Foreskin melanocyte (primary cell): ENCODE measurements at places on chromosomes 4 and X.

- DNase-seq: no peak
Observed at GRCh38 chr4:76257824-76258223, 6.3 kb downstream of the FAM47E start.

DNA sequence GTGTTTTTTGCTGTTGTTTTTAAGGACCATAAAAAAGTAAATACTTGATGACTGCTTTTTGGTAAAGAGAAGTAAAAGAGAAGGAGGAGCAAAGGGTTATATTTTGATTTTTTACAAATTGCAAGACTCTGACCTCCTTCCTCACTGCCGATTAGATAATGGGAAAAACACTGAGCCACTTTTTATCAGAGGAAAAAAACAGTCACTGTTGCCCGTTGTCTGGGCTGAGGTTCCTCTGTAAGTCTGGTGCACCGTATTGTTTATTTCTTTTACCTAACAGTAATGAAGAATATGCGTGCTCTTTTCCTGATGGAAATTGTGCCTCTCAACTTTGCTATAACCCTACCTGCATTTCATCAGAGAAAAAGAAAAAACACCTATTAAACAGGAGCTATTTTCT is 178.7 kb upstream of the EMCN start:
- DNase-seq: no peak

DNA sequence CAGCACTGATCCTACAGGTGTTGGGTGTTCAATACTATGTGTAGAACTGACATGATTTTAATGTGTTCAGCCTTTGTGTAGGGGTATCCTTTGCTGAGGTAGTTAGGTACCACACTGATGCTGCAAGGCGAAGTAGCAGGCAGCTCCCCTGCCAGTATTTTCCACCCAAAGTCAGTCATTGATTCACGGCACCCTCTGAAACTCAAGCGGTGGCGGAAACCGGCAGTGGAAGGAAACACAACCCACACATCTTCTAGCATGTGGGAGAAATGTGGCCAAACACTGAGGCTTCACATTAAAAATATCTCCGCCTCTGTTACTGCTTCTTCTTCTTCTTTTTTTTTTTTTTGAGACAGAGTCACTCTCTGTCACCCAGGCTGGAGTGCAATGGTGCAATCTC is 126.3 kb downstream of the AASDH start:
- DNase-seq: no peak

DNA sequence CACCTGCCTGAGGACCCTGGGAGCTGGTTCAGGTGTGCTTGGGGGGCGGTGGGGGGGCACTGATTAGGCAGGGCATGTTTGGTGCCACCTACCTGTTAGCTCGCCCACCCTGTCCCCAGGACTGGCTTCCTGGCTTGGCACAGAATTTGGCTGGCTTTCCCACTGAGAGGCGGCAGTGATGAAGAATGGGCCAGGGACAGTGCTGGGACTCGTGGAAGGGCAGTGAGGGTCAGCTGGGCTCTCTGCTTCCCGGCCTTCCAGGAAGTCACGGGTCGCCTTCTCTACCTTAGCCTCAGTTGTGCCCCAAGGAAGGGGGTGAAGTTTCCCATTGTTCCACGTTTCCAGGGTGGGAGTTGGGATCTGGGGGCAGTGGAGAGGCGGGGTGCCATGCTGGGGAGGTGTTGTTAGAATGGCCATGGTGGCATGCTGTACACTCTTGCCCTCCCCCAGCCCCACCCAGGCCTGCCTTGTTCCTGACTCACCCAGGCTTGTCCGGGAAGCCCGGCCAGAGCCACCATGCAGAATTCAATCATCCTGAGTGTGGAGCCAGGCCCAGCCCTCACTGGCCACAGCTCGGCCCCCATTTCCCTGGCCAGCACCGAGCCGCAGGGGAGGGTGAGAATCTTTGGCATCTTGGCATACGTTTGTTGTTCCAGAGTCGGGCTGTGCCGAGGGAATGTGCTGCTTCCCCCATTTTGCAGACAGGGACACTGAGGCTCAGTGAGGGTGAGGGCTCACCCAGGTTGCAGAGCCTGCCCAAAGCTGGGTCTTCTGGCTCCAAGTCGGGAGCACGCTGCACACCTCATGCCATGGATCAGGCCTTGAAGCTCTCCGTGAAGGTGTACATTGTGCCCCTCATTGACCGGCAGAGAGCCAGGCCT is 21.9 kb upstream of the GPR78 start:
- DNase-seq: no peak

DNA sequence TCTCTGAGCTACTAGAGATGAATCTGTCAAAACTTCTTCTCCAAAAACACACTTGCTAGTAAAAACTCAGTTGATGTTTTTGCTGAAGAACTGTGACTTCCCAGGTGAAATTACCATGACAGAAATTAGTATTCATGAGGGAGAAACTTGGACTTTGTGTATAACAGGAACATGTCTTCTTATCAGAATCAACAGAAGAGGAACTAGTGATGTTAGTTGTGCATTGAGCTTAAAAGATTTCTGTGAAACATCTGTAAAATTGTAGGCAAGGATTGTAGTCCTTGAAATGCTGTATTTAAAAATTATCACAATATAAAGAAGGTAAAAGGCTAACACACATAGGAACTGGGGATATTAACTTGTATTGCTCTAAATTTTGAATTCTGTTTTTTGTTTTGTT is 11.3 kb downstream of the FAM241A start:
- DNase-seq: no peak

DNA sequence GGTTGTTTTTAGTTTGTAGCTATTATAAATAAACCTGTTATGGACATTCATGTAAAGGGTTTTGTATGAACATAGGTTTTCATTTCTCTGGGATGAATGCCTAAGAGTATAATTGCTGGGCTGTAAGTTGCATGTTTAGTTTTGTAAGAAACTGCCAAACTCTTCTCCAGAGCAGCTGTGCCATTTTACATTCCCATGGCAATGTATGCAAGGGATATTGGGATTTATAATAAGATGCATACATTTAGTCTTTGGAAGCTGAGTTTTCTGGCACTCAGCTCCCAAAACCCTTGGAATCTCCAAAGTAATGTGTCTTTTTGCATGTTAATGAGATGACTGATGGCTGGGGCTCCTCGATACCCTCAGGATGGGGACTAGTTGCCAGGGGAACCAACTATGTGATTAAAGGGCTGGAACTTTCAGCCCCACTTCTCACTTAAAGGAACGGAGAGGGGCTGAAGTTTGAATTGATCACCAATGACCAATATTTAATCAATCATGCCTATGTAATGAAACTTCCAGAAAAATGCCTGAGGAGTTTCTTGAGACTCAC is 44.0 kb downstream of the SERTM2 start:
- no peak for DNase-seq

GRCh38 chr4:2266181-2266580 is 4.3 kb upstream of the MXD4 start:
- DNase-seq: no peak

GRCh38 chr4:61296144-61296543 is 96.0 kb downstream of the ADGRL3 start:
- no peak for DNase-seq

DNA sequence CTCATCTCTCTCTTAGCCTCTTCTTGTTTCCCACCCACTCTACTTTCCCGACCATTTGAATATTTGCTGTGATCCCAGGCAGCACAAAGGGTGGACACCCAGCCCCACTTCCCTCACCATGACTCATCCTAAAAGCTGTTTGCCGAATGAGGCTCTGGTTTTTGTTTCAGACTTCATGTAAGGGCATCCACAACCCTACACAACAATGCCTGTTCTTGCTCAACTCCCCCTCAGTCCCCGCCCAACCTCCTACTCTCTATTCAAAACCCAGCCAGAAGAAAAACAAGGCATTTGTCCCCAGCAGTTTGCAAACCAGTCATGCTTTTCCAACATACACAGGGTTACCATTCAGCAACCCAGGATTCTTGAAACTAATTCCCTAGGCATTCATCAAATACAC is 516.5 kb upstream of the CNKSR2 start:
- no peak for DNase-seq

GRCh38 chrX:47316276-47317025 is 53.9 kb upstream of the ZNF157 start:
- DNase-seq: no peak

DNA sequence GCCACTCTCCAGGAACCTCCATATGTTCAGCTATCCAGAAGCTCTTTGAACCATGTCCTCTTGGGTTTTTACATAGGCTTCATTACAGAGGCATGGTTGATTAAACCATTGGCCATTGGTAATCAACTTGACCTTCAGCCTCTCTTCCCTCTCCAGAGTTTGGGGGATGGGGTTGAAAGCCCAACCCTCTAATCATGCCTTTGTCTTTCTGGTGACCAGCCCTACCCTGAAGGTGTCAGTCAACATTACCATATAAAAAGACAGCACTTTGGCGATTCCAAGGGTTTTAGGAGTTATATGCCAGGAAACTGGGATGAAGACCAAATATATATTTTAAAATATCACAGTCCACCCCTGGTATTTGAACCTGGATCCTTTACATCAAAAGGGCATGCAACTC is 222.5 kb downstream of the CHIC1 start:
- DNase-seq: no peak

- no peak for DNase-seq
Observed at GRCh38 chr4:152885185-152885584, 50.9 kb upstream of the FHDC1 start.

GRCh38 chrX:43559644-43560043 is 96.5 kb upstream of the MAOA start:
- no peak for DNase-seq

DNA sequence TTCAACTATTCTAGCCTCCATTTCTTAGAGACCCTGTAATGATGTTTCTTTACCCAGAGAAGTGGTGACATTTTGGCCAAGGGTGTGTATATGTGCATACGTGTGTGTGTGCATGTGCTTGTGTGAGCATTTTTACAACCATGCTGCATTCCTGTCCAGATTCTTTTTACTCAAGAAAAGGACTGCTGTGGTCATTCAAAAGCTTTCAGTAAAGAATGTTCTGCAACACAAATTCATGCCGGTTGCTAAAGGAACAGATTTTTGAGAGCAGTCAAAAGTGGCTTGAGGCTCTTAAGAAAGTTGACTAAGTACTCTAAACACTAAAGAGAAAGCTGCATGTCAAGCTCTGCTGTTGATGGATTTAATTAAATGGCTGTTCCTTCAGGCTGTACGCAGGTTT is 65.0 kb upstream of the FMR1 start:
- no peak for DNase-seq

DNA sequence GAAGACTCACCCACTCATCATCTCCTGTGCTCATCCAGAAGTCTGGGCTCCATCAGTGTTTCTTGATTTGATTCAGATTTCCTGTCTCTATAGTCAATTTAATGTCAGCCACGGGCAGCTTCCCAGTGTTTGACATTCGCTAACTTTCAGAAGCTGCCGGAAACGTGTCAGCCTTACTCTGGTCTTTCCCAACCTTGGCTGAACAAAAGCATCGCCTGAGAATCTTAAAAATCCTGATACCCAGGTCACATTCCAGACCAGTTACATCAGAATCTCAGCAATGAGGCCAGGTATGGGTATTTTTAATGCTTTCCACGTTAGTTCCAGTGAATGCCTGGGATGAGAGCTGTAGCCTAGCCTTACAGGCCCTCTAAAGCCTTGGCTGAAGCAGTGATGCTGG is 233.8 kb downstream of the FRMPD4 start:
- DNase-seq: no peak

- DNase-seq: peak; percentile 36
Observed at GRCh38 chr4:122602277-122603142, 18.4 kb downstream of the IL21 start.

GRCh38 chr4:139767168-139767567 is 101.5 kb downstream of the MGST2 start:
- DNase-seq: peak; percentile 87

- DNase-seq: no peak
Observed at GRCh38 chrX:133881007-133881406, 104.4 kb downstream of the GPC3 start.

GRCh38 chr4:38306482-38307071 is 346.4 kb downstream of the PTTG2 start:
- DNase-seq: no peak

DNA sequence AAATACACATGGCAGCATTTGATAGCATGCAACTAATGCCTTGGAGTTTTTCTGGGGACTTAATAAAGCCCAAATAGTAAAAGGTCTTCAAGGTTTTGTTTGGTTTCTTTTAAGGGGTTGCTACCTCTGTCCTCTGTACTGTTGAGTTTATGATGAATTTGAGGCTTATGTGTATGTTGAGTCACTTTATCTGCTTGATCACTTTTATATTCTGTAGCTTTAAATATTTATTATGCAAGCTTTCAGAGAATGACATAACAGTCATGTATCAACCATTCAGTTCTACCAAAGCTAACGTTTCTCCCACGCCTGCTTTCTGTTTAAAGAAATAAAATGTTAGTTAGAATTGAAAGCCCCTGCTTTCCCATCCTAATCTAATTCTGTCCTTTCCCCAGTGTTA is 122.2 kb downstream of the NHS start:
- no peak for DNase-seq

- no peak for DNase-seq
Observed at GRCh38 chr4:168679397-168679796, 182.5 kb downstream of the PALLD start.

GRCh38 chrX:45232139-45232538 is 31.5 kb upstream of the DIPK2B start:
- DNase-seq: no peak

- no peak for DNase-seq
Observed at GRCh38 chrX:68508799-68509198, 9.9 kb downstream of the YIPF6 start.

DNA sequence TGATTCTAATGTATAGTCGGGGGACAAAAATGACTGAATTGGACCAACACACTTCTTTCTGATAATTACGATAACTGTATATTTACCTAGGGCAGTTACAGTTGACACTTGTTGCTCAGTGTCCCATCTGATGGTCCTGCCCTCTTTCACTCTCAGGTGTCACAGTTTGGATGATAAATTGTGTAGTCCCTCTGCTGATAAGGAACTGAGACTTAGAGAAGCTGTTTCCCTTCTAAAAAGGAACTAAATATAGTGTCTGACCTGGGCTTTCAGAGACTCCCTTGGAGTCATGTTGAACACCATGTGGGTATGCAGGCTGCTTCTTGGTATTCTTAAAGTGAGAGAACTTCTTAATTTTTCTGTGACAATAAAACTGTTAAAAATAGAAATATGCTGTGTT is 23.7 kb upstream of the PNPLA4 start:
- DNase-seq: no peak

DNA sequence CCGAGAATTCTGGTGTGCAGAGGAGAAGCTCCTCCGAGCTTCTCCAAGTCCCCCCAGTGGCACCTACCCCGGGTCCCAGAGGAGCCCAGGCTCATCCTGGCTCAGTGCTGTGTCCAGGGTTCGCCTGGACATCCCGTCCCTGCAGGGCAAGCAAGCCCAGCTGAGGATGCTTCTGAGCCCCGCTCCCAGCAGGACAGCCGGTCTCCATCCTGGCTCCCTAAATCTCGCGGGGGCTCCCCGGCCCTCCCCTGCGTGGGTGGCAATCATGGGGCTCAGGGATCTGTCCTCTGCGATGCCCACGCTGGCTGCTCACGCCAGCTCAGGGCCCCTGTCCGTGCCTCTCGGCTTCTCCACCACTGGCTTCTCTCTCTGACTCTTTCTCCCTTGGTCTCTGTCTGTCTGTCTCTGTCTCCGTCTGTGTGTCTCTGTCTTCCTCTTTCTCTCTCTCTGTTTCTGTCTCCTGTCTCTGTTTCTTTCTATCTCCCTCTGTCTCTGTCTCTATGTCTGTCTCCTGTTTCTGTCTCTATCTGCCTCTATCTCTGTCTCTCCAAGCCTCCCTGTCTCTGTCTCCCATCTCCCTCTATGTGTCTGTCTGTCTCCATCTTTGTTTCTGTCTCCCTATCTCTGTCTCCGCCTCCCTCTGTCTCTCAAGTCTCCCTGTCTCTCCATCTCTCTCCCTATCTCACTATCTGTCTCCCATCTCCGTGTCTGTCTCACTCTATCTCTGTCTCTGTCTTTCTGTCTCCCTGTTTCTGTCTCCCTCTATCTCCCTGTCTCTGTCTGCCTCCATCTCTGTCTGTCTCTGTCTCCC is 27.8 kb upstream of the SLC25A6 start:
- no peak for DNase-seq
